Mesendoderm (in vitro differentiated cells): ENCODE measurements at places on chromosomes 11 and 22.

DNA sequence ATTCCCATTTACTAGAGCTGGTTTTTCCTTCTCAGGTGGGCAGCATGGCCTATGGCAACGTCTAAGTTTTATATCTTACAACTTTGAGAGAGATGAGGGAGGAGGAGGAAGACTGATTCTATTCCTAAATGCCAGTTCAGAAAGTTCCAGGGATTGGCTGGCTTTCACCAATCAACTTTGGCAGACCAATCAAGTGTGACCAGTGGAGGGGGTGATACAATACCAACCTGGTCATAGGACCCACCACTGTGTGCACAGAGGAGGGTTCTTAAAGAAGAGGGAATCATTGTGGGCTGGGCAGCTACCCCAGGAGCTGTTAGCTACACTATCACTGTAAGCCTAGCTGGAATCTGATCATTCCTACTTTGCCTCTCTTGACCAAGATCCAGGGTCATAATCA lies 8.1 kb downstream of the DIXDC1 start:
- no peak for DNase-seq

GRCh38 chr22:25395468-25395867 lies 169.0 kb upstream of the GRK3 start:
- DNase-seq, result no peak

DNA sequence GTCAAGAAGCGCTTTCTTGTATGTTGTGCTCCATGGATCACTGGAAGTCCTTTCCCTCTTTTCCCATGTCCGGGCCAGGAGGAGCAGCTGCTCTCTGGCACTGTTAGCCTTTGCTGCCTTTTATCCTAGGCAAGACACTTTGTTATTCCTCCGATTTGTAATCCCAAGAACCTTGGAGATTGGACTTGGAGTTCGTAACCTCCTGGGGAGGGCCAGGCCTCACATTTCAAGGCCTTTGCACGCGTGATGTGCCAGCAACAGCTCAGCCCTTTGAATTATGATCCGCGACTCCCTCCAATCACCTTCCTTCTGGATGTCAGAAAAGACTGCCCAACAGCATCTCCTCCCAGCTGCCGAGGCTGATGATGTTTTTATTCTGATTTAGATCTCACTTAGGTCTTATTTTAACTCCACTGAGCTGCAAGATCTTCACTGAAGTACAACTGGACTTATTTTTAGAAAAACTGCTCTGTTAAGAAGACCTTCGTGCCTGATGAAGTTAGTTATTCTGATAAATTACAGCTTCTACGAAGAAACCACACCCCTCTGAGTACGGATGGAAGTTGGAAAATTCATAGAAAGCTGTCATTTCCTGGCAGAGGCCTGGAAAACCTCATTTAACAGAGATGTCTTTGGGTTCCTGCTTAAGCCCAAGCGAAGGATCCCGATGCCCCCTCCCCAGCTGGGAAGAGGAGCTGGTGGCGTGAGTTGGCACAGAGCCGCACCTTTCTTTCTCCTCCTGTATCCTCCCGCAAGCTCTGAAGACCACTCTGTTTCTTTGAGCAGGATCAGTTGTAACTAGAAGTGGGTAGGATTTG lies 62.4 kb downstream of the PARVB start:
- DNase-seq, result no peak

DNA sequence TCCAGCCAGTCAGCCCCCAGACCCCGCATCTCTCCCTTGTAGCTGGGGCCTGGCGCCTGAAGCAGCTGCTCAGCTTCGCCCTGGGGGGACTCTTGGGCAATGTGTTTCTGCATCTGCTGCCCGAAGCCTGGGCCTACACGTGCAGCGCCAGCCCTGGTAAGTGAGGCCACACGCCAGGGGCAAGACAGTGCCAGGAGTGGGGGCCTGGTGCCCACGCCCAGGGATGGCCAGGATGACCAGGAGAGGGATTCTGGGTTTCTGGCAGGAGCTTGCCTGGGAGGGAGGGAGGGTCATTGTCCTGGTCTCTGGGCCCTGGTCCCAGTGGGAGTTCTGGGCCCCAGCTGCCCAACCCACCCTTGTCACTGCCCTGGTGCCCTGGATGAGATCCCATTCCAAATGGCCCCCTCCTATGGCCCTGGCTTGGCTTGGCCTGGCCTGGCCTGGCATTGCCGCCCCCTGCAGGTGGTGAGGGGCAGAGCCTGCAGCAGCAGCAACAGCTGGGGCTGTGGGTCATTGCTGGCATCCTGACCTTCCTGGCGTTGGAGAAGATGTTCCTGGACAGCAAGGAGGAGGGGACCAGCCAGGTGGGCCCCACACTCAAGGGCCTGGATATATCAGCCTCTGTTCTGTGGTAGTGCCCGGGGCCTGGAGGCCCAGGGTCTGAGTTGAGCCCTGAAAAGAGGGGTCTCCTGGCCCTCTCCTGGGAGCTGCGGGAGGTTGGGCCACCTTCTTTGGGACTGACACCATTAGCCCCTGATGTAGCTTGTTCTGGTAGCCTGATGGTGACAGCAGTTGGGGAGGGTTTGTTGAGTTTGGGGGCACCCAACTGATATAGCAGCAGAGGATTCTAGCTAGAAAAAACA lies 3.7 kb downstream of the SLC39A13 start:
- peak; percentile 75 for DNase-seq

GRCh38 chr22:20459152-20459542 lies 21.5 kb upstream of the SCARF2 start:
- no peak for DNase-seq

DNA sequence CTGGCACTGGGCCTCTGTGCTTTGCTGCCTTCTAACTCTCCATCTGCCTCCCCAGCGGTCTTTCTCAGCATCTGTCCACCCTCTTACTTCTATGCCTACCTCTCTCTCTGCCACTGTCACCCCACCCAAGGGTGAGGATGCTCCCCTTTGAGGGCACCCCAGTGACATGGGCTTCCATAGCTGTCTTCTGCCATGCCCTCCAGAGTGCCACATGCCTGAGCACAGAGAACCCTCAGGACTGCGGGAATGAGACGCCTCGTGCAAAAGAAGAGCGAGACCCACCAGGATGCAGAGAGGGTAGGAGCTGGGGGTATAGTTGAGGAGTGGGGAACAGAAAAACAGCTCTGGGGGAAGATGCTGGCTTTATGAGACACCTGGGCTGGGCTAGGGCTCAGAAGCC lies 64.3 kb downstream of the BTG4 start:
- no peak for DNase-seq

DNA sequence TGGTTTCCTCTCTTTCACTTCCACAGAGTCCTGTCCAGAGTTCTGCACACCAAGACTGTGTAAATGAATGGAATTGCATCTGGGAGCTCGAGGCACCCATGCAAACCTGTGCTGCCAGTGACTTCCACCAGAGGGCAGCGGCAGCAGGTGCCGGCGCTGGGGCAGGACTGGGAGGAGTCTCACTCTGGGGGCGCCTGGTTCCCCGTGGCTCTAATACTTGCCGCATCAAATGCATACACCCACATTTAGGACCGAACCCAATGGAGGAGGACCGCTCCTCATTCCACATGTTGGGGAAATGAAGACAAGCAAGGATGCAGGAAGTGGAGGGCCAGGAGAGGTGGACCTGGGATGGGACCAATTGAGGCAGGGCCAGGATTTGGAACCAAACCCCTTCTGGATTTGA lies 1.1 kb upstream of the CD6 start:
- peak; percentile 42 for DNase-seq

DNA sequence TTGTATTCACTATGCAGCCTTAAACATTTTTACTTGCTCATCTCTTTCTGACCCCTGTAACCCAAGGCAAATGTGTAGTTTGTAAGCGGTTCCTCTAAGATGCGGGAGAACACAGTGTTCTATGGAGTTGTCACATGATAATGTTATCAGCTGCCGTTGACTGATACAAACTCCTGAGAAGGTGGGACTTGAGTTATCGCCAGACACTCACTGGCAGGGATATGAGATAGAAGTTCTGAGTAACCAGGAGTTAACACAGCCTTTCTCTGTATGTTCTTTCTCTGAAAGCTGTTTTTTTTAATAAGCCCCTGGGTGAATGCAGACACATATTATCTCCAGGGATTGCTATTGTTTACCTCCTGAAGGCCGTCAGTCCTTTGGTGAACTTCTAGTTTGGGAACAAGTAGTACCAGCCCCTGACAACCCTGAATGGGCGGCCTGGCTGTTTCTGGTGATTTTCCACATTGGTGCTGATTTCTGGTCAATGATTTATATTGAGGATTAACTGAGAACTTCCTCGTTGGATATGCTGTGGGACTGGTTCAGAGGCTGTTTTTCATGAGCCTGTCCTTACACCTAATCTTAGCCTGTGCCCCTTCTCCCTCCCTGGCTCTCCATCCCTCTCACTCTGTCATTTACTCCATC lies 155.3 kb upstream of the RASSF10 start:
- DNase-seq, result peak; percentile 68

- DNase-seq, result no peak
Observed at GRCh38 chr11:20488352-20488751, 100.8 kb downstream of the PRMT3 start.

DNA sequence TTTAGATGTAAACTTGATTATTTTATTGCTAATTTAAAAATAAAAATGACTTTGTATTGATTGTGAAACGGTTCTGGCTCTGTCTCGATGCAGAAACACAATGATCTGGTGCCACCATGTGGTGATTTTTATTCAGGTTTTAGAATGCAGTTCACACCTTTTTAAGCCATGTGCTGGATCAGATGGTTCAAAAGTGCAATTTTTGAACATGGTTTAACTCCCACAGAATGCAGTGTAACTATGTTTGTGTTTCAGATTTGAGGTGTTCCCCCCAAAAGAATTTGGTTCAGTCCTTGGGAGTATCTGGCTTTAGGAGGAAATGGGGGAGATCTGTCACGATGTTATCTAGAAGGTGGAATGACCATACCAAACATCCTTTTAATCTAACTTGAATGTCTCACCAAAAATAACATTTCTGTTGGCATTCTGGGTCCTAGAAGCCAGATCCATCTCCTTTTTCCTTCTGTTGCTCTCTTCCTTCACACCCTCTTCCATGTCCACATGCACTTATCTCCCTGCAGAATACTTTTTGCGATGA lies 7.9 kb downstream of the MRPL16 start:
- peak; percentile 52 for DNase-seq
